ENCODE measurements at places on chromosomes 6 and 20.

GRCh38 chr6:47476781-47477496, 650 bp upstream of the CD2AP start:
- no peak for DNase-seq

DNA sequence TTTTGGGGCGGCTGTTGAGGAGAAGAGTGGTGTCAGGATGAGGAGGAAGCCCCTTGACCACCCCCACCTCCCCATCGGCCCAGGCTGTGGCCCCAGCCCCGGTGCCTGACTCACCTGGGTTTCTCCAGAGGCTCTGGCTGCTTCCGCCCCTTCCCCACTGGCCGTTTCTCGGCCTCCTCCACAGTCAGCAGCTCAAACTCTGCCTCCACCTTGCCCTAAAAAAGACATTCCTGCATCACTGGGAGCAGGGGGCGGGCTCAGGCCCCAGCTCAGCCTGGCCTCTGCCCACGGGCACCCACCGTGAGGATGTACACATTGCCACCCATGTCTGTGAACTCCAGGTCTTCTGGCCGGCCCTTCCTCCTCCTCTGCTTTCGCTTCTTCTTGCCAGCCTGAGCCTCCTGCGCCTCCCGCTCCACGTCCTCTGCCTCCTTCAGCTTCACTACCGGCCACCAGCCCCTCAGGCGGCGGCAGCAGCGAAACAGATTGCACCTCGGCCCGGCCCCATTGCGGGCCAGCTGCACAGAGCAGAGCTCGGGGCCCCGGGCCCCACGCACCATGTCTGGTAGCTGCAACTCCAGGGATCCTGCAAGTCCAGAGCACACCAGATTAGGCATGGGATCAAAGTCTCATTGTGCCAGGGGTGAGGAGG, 17.3 kb downstream of the ERGIC3 start:
- no peak for DNase-seq

- DNase-seq = no peak
Measured at GRCh38 chr6:6591778-6592465, 3.4 kb downstream of the LY86 start.

DNA sequence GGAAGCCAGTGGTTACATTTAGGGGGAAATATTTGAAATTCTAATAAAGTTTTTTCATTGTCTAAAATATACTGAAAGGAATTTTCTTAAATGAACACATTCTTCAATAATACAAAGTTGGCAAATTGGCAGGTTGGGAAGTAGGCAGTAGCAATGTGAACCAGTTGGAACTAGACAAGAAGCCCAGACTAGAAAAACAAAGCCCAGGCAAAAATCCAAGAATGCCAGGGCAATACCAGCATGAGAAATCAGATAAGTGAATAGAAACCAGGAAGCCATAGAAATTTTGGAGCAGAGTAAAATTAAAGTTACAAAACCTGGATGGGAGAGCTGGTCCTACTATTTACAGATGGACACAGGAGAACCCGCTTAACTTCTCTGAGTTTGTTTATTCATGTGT, 52.2 kb downstream of the TPBG start:
- no peak for DNase-seq

- no peak for DNase-seq
Measured at GRCh38 chr20:48156951-48157700, 371.8 kb upstream of the SULF2 start.

GRCh38 chr6:43150051-43150751, 20.9 kb upstream of the SRF start:
- DNase-seq = no peak

- DNase-seq = no peak
Measured at GRCh38 chr20:57814529-57814928, 104.7 kb upstream of the PMEPA1 start.

GRCh38 chr6:17086469-17086868, 15.4 kb upstream of the STMND1 start:
- no peak for DNase-seq

- DNase-seq = no peak
Measured at GRCh38 chr6:113420290-113420689, 436.9 kb upstream of the MARCKS start.

- no peak for DNase-seq
Measured at GRCh38 chr6:170073846-170074245, 217.0 kb downstream of the DLL1 start.

- DNase-seq = no peak
Measured at GRCh38 chr20:55174172-55174571, 698.8 kb downstream of the DOK5 start.

DNA sequence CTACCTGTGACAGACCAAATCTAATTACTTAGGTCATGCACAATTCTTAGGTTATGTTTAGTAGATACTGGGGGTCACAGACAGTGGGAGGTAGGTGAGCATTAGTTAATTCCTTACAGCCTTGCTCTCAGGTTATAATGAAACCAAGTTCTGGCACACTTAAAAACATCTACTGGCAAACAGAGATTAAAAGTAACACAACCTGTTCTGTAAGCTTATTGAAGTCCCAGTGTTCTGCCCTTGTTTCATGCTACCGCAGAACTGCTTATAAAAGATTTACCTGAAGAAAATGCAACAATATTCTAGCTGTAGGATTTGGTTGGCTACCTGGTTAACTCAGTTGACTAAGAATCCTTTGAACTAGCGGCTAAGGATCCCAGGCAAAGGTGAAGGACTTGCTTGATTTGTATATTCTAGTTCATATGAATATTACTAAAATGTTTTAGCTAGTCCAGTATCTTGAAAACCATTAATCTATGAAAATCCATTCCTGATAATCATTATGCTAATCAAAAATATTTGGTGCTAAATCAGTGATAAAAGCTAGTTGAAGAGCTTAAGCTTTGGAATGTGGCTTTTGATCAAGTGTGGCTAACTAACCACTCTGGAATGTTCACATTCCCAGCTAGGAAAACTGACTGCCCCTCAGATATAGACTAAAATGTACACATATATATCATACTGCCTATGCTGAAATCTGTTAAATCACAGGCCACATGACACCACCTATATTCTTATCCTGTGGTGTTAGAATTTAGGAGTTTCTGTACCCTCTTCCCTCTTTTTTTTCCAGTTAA, 7.2 kb downstream of the PEX3 start:
- DNase-seq = no peak

DNA sequence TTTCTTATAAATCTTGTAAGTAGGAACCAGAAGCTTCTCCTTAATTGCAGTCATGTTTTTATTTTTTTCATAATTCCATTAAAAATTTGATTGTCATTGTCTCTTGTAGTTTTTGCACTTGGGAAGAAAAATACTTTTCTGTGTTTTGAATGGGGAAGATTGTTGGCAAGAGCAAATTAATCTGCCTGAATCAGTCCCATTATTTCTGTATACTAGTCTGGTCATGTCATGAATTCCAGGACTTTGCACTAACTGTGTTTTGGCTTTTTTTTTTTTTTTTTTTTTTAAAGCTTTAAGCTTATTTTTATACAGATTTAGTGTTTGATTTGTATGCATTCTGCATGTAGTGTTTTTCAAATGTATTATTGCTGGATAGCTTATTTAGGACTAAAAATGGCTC, 47.6 kb downstream of the RALGAPB start:
- no peak for DNase-seq

DNA sequence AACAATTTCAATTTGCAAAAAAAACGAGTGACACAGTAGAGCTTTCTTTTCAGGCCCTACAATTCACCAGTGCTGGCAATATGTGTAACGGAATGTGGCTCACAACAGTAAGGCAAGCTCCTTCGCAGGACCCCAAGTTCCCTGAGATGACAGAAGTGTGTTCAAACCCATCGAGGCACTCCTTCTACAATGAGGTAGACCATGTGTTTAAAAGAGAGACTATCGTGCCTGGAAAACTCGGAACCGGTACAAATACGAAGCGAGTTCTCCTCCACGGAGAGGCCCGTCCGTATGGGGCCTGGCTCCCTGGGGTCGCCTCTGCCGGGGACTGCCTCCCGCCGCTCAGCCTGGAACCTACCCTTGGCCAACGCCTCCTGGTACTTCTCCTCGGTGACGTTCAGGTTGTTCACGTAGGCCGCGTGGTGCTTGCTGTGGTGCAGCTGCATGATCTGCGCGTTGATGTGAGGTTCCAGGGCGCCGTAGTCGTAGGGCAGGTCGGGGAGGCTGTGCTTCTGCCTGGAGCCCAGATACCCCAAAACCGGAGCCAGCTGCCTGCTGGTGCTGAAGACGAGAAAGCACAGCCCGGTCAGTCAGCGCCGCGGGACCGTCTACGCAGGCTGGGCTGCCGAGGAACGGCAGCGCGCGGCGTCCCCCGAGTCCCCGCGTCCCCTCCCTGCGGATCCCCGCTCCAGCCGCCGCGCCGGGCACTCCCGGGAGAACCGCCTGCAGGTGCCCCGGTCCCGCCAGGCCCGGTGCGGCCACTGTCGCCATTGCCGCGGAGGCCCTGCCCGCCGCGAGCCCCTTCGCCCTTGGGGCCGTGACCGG, 526 bp downstream of the SOD2 start:
- DNase-seq = peak; percentile 26

DNA sequence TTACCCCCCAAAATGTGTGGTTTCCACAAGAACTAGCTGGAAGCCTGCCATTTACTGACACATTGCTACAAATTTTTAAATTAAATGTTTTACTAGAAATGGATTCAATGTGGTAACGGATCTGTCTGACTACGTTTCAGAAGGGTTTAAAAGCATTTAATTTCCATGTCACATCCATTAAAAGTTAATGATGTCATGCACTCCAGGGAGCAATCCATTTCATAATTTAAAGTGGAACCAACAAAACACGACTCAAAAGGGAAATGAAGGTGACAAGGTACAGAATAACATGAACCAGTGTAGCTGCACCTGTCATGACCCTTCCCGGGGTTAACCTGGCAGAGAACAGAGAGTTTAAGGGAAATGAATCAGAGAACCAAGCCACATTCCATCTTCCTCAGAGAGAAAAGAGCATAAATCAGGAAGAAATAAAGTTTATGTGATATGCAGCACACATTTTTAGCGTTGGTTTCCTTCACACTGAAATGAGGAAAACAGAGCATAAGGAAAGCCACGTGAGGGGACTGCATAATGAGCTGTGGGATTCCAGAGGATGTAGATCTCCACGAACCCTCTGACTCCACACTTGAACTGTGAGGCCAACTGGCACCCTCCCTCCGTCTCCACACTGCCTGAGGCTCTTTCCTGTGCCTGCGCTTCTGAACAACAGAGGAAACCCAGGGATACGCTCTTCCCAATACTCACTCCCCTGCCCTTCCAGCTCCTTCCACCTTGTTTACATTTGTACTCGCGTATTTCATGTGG, 170.3 kb upstream of the AHI1 start:
- DNase-seq = no peak

- DNase-seq = no peak
Measured at GRCh38 chr20:14821251-14821650, 483.8 kb upstream of the FLRT3 start.

GRCh38 chr6:422433-423054, 31.0 kb downstream of the IRF4 start:
- DNase-seq = no peak

DNA sequence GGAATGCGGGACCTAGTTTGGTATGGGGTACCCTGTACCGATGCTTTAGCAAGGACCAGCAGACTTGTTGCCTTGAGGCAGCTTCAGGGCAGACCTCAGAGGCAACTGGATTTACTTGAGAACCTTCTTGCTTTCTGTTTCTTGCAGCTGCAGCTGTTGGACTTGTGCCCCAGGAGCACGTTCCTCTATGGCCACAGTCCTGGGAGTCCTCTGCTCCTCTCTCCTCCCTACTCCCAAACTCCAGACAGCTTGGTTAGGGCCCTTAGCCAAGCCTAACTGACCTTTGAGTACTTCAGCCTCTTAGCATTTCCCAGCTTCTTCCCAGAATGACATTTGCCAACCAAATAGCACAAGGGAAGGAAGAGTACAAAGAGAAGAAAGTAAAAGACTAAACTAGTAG, 34.7 kb downstream of the GHRH start:
- no peak for DNase-seq

DNA sequence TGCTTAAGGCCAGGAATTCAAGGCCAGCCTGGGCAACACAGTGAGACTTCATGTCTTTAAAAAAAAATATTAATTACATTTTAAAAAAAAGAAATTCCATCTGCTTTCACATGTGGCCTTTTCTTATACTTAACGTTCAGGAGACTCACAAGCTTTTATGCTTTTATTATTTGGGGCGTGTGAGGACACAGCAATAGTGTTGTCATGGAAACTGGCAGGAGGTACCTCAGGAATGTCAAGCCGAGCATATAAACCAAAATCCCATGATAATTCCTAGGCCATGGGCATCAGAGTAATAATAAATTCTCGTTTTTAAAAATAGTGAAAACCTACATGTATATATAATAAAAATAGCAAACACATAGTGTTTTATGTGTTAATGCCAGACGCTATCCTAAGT, 89.8 kb downstream of the IYD start:
- DNase-seq = no peak

GRCh38 chr6:147954938-147955337, 387.7 kb upstream of the SASH1 start:
- no peak for DNase-seq

DNA sequence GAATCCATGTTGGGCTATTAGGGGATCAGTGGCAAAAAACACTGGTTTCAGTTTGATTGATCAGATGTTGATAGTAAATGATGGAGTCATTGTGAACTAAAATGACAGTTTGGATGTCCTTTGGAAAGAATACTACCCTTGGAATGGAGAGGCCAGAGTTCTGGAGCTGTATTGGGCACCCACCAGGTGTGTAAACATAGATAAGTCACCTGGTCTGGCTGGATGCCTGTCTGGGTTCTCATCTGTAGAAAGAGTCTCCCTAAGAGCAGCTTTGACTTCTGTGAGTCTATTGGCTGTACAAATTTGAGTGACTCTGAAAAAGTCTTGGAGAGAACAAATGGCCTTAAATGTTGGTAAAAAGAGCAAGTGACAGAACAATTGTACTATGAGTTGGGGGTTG, 115.0 kb downstream of the SCP2D1 start:
- DNase-seq = no peak

- DNase-seq = no peak
Measured at GRCh38 chr20:61125076-61125475, 127.0 kb upstream of the CDH4 start.

- DNase-seq = no peak
Measured at GRCh38 chr6:45886776-45887175, 128.9 kb downstream of the CLIC5 start.

DNA sequence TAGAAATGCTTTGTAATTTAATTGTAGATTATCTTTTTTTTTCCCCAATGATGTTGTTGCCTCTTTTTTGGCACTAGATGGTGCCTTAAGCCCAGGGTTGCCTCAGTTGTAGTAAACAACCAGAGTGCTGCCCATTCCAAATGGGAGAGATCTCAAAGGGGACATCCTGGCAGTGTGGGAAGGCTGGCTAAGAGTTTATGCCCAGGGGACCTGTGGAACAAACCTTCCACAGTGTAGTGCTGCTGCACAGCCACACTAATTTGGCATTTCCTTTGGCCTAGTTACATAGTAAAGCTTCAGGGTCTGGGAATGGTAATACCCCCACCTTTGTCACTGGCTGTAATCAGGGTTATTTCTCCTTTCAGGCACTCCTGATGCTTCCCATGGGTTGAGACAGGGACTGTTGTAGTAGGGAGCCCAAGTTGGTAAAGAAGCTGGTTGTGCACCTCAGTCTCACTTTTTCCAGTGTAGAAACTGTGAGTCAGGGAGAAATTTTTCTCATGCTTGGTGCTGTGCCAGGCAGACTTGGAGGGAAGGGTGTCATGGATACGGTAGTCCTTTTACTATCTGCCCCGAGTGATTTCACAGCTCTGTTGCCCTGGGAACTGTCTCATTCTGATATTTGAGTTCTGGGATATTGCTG, 177.8 kb upstream of the ECI2 start:
- DNase-seq = no peak

Measured in stimulated activated CD8-positive, alpha-beta memory T cell treated with anti-CD3 and anti-CD28 coated beads, Interleukin-7, amount 100 ng/mL, for 24 hours (primary cell).